ENCODE measurements at places on chromosomes 1 and 21.

DNA sequence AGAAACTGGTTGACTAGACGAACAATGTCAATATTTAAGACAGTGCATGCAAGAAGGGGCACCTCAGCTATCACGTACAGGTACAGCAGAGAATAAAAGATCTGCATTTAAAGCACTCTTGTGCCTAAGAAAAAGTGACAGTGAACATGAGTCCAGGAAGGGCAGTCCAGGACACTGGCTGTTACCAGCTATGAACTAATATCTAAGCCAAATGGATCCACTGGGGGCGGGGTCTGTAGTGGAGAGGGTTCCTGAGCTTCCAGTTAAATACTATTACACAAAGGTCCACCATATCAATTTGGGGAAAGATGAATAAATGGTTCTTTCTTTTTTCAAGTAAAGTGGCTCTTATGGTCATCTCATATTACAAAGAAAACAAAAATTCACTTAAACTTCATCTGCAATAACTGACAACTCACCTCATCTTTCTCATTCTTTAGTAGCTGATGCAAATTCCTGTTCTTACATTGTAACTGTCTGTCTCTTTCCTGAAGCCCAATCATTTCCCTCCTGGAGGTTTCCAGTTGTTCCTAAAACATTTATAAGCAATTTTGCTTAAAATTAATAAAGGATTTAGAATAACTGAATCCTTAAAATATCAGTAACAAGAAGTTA, 24.5 kb downstream of the SSX2IP start:
- DNase-seq, result no peak

GRCh38 chr1:21184276-21184675, 7.6 kb upstream of the EIF4G3 start:
- no peak for DNase-seq

DNA sequence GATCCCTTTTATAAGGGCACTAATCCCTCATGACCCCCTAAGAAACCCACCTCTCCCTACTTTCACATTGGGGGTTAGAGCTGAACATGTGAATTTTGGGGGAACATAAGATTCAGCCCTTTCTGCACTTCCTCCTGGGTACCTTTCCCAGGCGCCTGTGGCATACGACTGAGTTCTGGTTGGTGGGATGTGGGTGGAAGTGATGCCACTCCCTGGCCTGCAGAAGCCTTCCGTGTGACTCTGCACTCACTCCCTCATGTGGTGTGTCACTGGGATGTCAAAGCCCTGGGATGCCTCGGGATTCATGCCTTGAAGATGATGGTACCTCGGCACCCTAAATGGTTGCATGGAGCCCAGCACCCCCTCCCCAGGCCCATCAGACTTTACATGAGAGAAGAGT, 28.3 kb upstream of the VASH2 start:
- no peak for DNase-seq

- no peak for DNase-seq
Observed at GRCh38 chr21:16644685-16645084, 868.2 kb upstream of the CXADR start.

- DNase-seq, result no peak
Observed at GRCh38 chr1:115073298-115074087, 15.8 kb downstream of the TSPAN2 start.

DNA sequence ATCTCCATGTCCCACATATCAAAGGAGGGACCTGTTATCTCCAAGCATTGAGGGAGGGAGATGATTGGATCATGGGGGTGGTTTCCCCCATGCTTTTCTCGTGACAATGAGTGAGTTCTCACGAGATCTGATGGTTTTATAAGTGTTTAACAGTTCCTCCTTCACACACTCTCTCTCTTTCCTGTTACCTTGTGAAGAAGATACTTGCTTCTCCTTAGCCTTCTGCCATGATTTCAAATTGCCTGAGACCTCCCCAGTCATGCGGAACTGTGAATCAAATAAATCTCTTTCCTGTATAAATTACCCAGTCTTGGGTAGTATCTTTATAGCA, 91.6 kb downstream of the DDAH1 start:
- DNase-seq, result no peak

Data from GM18507 (cell line).